GM19239 (cell line): ENCODE measurements at places on chromosomes 3 and 15.

- no peak for DNase-seq
Observed at GRCh38 chr15:40593165-40593564, 884 bp upstream of the KNL1 start.

DNA sequence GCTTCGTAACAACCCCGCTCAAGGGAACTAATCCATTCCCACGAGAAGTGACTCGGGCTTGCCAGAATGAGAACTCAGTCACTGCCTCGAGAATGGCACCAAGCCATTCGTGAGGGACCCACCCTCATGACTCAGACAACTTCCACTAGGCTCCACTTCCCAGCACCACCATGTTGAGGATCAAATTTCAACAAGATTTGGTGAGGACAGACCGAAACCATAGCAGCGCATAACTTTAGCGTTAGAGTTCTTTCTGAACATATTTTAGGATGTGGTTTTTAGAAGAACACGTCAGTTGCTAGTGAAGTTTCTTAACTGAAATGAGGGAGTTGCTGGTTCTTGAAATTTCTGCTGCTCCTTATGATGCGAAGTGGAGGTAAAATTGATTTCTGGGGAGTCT lies 13.5 kb downstream of the PTPRG start:
- DNase-seq, result no peak

- no peak for DNase-seq
Observed at GRCh38 chr3:4834403-4834866, 144.8 kb upstream of the BHLHE40 start.

DNA sequence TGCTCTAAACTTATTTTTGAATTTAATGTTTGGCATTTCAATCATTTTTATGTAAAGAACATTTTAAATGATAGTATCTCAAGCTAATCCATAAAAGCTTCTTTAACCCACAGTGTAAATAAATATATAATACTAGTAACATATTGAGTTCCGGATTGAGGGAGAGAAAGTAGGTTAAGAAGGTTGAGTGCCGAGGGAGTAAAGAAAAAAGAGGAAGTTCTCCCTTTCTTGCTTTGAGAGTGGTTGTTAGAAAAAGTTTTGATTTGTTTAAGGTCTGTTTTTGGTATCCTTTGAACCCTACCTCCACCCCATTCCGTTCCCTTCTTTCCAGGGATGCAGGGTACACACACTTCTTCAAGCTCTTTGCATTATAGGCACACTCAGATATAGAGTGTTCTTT lies 130.8 kb downstream of the VPS8 start:
- DNase-seq, result no peak

- no peak for DNase-seq
Observed at GRCh38 chr3:129005526-129006303, 4.6 kb downstream of the EFCC1 start.

GRCh38 chr3:37863949-37864822 lies 2.5 kb downstream of the CTDSPL start:
- no peak for DNase-seq

GRCh38 chr3:176663837-176664831 lies 533.1 kb downstream of the TBL1XR1 start:
- no peak for DNase-seq

DNA sequence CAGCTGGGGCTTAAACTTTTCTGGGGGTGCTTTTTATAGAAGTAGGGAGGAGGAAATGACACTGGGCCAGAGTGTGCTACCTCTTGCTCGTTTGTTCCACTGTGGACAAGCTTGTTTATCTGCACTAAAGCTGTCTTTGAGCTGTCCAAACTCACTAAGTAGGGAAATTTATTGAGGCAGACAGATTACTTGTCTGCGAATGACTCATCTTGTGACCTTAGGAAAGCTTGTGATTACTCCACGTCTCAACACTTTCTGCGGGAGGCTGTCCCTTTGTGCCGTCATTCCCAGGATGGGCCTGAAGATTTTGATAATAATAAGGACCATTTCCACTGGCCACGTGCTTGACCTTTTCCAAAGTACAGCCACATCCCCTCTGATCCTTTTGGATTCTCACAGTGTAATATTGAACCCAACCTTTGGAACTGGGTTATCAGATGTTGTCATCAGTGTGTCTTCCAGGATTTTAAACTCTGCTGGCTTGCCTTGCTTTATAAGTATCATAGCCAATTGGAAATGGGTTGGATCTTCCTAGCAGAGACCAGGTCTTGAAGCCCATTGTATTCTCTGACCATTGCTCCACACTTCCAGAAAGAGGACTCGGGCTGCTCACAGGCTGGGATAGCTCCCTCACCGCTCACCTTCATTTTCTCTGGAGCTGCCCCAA lies 84.7 kb downstream of the AGBL1 start:
- DNase-seq, result no peak

GRCh38 chr15:31265090-31265870 lies 61.4 kb upstream of the KLF13 start:
- no peak for DNase-seq

DNA sequence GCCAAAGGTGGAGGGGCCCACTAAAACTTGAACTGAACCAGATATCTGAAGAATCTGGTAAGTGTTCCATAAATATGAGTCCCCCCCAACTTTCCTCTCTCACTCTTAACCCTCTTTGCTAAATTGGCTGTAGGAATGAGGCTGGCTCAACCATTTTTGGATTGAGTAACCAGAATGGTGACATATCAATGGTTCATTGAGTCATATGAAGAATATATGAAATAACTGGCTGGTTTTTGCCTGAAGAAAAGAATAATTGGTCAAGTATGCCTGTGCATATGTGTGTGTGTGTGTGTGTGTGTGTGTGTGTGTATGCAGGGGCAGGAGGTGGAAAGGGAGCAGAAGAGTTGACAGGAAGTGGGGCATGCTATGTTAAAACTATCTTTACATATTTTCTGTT lies 472.9 kb upstream of the THBS1 start:
- no peak for DNase-seq

DNA sequence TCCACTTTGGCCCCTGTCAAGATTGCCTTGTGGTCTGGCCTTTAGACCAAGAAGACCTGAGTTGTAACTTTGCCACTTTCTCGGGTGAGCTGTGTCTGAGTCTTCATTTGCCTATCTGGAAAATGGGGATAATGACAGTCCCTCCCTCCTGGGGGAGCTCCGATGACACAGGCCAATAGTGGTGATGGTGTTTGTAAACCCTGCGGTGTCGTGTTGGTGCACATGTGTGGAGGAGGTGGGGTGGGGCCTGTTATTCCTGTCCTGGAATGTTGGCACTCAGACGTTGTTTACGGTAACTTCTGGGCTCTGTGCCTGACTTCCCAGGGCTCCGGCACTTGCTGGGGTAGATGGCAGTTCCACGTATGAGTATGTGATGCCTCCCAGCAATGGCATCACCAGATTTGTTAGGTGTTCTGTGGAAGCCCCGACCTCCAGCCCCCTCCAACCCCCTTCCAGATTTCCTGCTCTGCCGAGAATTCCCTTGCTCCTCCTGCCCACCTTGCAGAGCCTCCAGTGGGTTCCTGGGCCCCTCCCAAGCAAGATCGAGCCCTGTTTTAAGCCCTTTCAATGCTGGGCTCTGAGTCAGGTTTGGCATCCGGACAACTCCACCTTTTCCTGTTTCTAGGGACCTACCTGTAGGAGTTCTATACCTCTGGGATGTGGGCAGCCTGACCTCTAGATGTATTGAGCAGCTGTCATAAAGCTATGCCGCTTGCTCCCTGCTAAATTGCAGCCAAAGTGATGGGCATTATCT lies 31.4 kb downstream of the HRH1 start:
- DNase-seq, result no peak

DNA sequence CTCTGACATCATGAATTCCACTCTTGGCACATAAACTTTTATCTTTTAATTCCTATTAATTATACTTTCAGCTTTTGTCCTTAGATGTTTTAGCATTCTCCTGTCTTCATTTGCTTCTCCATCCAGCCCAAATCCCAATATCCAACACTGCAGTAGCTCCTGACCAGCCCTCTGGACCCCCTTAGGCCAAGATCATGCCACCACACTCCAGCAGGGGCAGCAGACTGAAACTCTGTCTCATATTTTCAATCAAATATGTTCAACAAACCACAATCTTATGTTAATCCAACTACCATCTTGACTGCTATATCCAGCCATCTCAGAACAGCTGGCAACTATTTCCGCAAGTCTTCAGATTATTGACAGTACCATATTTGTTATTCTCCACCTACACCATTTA lies 315.8 kb upstream of the ROBO2 start:
- no peak for DNase-seq

GRCh38 chr3:192570821-192571791 lies 156.2 kb downstream of the FGF12 start:
- no peak for DNase-seq

GRCh38 chr15:76107169-76107568 lies 47.4 kb downstream of the TMEM266 start:
- no peak for DNase-seq

- no peak for DNase-seq
Observed at GRCh38 chr15:96331945-96332636, 1.6 kb downstream of the NR2F2 start.

DNA sequence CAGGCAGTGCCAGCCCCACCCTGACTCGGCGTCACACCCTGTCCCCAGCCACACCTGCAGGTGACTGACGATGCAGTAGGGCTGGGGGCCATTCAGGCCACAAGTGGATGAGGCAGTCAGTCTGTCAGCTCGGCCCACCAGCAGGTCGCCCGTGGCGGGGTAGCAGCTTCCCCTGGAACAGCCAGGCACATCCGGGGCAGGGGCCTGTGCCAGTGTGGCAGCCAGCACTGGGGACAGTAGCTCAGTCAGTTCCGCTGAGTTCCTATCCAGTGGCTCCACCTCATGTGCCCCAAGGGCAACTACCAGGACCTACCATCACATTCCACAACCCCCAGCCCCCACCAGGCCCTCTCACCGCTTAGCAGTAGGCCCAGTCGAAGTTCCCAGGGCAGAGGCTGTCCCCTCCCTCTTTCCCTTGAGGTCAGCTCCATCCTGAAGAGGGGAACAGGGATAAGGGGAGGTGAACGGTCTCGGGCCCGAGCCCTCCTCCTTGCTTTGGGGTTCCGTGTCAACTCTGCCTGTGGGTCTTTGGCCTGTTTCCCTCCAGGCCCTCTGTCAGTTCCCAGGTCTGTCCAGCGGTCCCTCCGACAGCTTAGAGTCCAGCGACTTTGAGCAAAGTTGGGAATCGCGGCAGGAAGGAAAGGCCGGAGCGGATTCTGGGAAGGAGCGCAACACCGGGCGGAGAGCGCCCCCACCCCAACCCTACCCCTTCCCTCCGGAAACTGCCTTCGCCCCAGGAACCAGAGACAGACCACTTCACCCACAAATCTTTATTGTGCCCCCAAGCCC lies at the start of gene LAMB2:
TSS of gene LAMB2 (minus strand) at position 614 of the 789 bp plus-strand sequence. CDS start at position 431, 183 bp downstream.
- DNase-seq, result no peak

DNA sequence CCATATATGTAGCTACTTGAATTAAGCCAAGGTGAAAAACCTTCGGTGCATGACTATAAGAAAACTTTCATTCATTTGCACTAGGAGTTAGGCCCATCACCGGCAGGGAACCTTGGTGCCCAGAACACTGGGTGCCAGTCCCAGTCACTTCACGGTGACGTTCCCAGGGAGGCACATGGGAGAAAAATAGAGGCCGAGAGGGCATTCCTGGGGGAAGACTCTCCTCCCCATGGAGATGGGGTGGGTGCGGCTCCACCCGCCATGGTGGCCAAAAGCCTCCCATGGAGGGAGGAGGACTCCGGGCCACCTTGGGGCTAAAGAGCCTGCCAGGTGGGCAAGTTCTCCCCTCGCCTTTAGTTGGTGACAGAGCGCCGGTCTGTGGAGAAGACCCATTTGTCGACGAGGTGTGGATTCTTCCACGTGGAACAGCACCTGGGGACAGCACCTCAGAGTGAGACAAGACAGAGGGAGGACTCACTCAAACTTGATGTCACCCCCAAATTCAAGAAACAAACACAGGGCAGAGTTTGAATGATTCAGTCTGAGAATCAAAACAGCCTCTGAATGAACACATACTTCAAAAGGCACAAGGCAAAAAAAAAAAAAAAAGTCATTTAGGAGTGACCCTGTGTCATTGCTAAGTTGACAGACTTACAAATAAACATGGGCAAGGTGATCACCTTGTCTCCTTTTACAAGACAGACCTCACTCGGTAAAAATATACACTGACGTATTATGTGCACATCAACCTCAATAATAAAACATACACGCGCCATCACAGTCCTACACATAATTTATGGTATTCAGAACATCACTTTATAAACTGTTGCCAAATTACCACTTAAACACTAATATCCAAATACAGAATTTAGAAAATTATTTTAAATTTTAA lies 38.6 kb downstream of the ZXDC start:
- no peak for DNase-seq

DNA sequence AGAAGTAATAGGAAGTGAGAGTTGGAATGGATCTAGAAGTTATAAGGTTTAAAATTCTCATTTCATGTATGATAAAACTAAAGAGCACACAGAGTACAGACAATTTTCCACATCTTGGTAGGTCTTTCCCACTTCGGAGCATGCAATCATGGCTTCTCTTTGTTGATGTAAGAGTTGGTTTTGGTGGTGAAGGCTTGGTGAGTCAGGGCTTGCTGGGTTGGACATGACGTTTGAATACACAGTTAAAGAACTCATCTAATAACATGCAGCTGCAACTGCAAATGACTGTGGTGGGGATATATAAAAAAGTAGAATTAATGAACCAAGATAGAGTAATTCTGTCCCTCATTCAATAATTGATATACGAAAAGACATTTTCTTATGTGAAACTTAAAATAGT lies 39.5 kb upstream of the GRM7 start:
- no peak for DNase-seq

DNA sequence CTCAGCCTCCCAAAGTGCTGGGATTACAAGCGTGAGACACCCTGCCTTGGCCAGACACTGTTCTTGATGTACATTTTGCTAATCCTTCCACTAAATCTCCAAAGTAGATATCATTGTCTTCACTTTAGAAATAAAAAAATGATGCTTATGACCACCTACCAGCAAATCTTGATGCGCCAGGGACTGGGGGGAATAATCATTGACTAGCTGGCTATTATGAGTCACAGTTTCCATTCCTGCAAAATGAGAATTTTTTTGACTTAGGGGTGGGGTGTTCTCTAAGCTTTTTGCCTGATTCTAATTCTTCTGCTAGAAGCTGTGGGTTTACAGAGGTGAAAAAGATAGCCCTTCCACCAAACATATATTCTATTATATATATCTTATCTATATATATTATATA lies 17.1 kb upstream of the RFC4 start:
- no peak for DNase-seq

GRCh38 chr3:86793786-86794185 lies 197.2 kb downstream of the VGLL3 start:
- no peak for DNase-seq

GRCh38 chr3:71210257-71211007 lies 373.1 kb downstream of the FOXP1 start:
- DNase-seq, result no peak

GRCh38 chr15:64263567-64263966 lies 92.4 kb downstream of the CSNK1G1 start:
- peak; percentile 15 for DNase-seq

DNA sequence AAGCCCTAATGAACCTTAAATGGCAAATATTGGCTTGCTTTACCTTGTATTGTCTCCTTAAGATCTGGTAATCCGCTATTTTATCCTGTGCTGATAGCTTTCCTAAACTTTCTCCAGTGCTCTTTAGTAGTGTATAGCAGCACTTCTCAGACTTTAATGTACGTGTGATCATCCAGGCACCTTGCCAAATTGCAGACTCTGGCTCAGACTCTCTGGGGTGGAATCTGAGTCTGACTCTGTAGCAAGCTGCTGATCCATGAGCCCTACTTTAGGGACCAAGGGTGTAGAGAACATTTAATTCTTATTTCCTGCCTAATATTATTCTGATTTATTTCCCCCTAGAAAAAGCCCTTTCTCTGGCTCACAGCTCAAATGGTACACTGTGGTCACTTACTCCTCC lies 518.8 kb upstream of the ZNF385D start:
- no peak for DNase-seq
